Effector memory CD4-positive, alpha-beta T cell (primary cell): ENCODE measurements at places on chromosomes 7 and 10.

- H3K4me1 ChIP-seq = no peaks in the 10 kb centered on the region
- no peak overlapping the region for H3K27ac ChIP-seq
- peaks cover 4% of the 10 kb centered on the region for H3K36me3 ChIP-seq
- no peaks in the 10 kb centered on the region for H3K27me3 ChIP-seq
- no peak for DNase-seq
Observed at GRCh38 chr7:144622745-144623144, 213.1 kb downstream of the TPK1 start.

GRCh38 chr7:113270790-113271189 lies 152.4 kb upstream of the SMIM30 start:
- no peaks in the 10 kb centered on the region for H3K27me3 ChIP-seq
- H3K4me1 ChIP-seq = no peaks in the 10 kb centered on the region
- no peaks in the 10 kb centered on the region for H3K36me3 ChIP-seq

- no peaks in the 10 kb centered on the region for H3K27me3 ChIP-seq
- DNase-seq = no peak
- no peak overlapping the region for H3K4me3 ChIP-seq
- H3K36me3 ChIP-seq = no peaks in the 10 kb centered on the region
- H3K27ac ChIP-seq = no peak overlapping the region
- no peaks in the 10 kb centered on the region for H3K4me1 ChIP-seq
Observed at GRCh38 chr10:19580691-19581090, 235.5 kb upstream of the PLXDC2 start.

DNA sequence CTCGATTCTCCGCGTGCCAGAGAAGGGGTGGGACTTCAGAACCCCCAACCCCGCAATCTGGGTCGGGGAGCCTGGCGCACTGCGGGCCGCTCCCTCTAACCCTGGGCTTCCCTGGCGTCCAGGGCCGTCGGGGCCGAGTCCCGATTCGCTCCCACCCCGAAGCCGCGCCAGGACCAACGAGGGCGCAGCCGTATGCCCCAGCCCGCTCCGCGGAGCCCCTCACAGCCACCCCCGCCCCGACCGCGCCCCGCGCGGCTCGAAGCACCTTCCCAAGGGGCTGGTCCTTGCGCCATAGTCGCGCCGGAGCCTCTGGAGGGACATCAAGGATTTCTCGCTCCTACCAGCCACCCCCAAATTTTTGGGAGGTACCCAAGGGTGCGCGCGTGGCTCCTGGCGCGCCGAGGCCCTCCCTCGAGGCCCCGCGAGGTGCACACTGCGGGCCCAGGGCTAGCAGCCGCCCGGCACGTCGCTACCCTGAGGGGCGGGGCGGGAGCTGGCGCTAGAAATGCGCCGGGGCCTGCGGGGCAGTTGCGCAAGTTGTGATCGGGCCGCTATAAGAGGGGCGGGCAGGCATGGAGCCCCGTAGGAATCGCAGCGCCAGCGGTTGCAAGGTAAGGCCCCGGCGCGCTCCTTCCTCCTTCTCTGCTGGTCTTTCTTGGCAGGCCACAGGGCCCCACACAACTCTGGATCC lies at the start of gene LEP:
Gene LEP, plus strand, starts transcription at position 583 of the 691 bp plus-strand sequence. CDS start 10,741 bp downstream, outside the sequence.
- no peaks in the 10 kb centered on the region for H3K27me3 ChIP-seq
- peaks cover 4% of the 10 kb centered on the region for H3K4me1 ChIP-seq
- no peak within 1 kb of the TSS for H3K27ac ChIP-seq
- H3K4me3 ChIP-seq = no peak within 1 kb of the TSS
- H3K36me3 ChIP-seq = no peaks in the 10 kb centered on the region
- DNase-seq = no peak

- no peak for DNase-seq
- H3K36me3 ChIP-seq = no peaks in the 10 kb centered on the region
- no peak overlapping the region for H3K4me3 ChIP-seq
- H3K4me1 ChIP-seq = no peaks in the 10 kb centered on the region
- no peak overlapping the region for H3K27ac ChIP-seq
Observed at GRCh38 chr7:121102619-121103018, 114.1 kb downstream of the CPED1 start.
